ENCODE measurements at places on chromosomes 2 and 18.

- DNase-seq: no peak
Measured at GRCh38 chr2:69985688-69986087, 24.3 kb upstream of the ASPRV1 start.

- DNase-seq: no peak
Measured at GRCh38 chr18:64379662-64380061, 230.8 kb upstream of the LINC00305 start.

GRCh38 chr2:84858123-84858522, 22.8 kb downstream of the TRABD2A start:
- DNase-seq: no peak

- DNase-seq: no peak
Measured at GRCh38 chr2:235312571-235312970, 181.3 kb upstream of the AGAP1 start.

DNA sequence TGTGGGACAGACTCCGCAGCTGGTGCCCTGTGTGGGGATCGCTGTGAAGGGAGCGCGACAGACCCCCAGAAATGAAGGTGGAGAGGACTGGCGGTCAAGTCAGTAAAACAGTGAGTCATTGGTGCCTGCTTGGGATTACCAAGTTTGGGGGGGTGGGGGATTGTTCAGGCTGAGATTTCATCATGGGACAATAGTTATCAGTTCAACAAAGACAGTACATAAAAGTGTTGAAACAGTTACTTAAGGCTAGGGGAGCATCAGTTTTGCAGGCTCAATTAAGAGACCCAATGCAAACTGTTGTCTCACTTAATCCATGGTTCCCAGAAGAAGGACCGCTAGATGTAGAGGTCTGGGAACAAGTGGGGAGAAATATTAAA, 42.4 kb upstream of the PDK1 start:
- no peak for DNase-seq

- DNase-seq: no peak
Measured at GRCh38 chr2:173401716-173402326, 47.1 kb downstream of the CDCA7 start.

- peak; percentile 41 for DNase-seq
Measured at GRCh38 chr2:177397481-177398289, 5.1 kb downstream of the AGPS start.

GRCh38 chr2:50749216-50749615, 282.7 kb downstream of the NRXN1 start:
- DNase-seq: no peak

DNA sequence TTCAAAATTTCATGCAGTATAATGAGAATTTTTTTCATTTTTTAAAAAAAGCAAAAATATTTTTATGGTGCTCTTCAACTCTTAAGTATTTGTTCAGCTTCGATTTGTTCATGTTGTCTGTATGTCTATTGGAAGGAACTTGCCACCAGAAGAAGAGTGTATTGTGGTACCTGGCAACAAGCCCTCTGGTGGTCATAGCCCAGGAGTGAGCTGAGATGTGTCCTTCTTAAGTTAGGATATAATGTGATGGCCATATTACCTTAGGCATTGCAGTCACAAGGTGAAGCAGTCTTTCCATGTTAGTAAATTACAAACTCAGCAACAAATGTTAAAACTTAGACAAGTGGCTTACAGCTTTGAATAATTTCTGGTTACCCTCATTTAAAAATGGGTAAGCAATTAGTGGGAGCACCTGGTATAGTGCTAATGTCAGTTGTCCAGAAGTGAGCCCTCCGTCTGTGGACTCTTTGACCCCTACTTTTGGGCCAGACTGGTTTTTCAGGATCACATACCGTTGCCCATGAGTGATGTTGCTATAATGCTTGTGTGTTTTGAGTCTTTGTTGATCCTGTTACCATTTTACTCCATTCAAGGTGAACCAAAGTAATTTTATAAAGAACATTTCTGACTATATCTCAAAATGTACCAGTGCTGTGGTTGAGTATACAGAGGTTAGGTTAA, 57.4 kb downstream of the MYO1B start:
- DNase-seq: no peak

- no peak for DNase-seq
Measured at GRCh38 chr2:191467113-191467512, 210.8 kb upstream of the NABP1 start.

GRCh38 chr2:142544173-142544572, 333.3 kb upstream of the KYNU start:
- DNase-seq: no peak

DNA sequence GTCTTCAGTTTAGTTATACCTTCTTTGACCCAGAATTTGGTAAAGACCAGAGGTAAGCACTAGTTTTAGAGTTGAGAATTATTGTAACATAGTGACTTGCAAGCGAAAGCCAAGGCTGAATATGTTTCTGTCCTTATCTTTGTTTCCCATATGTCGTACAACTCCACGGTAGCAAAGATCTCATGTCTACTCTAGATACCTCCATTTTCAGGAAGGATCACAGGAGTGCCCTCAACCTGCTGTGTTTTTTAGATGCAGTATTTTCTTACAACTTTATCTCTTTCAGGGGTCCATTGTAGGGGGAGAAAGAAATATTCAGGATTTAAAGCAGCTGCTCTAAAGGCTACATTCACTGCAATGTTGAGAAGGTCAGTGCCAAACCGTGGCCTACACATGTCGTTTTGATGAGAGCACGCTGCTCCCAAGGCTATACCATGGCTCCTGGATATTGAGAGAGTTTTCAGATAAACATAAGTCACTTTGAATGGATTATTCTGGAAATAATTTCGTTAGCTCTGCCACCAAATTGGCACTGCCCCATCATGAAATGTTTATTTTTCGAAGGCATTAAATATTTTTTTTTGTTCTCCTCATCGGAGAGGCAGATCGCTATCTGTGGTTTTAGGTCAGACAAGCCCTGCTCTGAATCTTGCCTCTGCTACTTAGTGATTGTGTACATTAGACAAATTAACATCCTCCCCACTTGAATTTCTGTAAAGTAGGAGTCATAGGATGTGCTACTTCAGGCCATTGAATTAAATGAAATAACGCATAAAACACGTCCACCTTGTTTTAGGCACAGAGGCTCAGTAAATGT, 2.1 kb downstream of the RHBDD1 start:
- DNase-seq: no peak
